Large intestine (tissue), 12 donors: ENCODE measurements at places on chromosomes 6 and 20.

DNA sequence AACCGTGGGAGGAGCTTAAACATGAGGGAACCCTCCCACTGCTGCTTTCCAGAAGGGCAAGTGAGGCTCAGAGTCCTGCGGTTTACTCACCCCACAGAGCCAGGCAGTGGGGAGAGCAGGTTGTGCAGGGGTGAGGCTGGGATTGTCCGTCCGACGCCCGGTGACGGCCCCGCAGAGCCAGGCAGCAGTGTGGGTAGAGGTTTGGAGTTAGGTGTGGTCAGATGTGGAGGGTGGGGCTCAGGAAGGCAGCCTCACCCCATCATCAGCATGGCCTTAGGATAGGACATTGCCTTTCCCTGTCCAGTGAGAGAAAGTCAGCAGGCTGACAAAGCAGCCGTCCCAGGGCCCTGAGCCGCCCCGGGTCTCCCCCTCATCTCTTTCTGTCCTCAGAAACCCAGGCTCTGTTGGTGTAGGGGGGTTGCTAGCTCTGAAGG, 234.6 kb downstream of the DLL1 start:
- no peak for DNase-seq

- DNase-seq = no peak
Observed at GRCh38 chr6:21050935-21051334, 516.7 kb downstream of the CDKAL1 start.

GRCh38 chr6:31079656-31080261, 32.6 kb downstream of the C6orf15 start:
- DNase-seq = peak; percentile 45

DNA sequence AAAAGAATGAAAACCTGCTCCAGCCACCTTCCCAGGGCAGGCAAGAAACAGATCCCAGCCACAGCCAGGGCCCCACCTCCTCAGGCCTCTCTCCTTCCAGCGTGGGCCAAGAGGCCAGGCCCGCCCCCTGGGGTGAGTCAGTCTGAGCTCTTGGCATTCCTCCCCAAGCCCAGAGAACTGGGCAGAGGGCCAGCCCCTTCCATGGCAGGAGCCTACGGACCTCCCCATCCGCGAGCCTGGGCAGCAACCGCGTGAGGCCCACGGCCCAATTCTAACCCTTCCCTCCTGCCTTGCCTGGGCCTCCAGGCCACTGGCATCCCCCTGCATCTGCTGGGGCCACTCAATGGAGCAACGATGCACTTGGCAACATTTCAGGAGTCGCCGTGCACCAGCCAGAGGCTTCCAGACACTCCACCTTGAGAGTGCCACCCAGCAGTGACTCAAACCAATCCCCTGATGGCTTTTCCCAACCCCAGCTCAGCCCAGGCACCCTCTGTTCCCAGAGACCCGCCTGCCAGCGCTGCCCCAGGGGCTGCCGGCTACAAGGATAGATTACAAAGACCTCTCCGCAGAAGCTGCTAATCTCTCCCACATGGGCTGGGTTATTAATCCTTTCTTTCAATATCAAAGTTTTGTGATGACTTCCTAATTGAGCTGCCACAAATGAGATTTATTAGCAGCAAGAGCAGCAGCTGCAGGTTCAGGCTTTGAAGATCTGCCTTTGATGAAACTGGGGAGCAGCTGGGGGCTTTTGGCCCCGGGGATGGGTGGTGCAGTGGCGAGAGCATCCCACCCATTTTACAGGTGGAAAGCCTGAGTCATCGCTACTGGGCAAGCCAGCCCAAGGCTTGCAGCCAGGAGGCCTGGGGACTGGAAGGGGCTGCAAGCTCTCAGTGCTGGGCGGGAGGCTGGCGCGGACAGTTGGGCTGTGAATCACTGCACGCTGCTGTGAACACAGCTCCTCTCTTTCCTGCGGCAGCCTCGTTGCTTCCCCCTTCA, 85.7 kb downstream of the NFATC2 start:
- DNase-seq = peak; percentile 64

- DNase-seq = no peak
Observed at GRCh38 chr20:32963176-32963575, 41.1 kb downstream of the SUN5 start.

- no peak for DNase-seq
Observed at GRCh38 chr6:158905277-158905676, 86.1 kb upstream of the EZR start.

DNA sequence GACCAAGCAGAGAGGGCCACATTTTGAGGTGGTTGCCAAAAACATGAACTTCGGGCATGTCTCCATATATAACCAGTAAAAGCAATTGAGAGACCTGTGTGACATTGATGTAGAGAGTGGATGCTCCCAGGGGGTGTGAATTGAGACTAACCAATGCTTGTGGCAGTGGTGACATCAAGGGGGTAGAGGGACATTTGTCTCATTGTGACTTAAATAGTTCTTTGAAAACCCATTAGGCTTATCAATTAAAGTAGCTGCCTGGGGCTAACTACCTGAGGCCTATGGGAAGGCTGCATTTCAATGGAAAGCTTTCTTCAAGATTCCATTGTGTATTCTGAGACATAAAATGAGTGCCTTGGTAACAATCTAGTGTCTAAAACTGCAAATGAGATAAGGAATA, 82.1 kb upstream of the FABP7 start:
- DNase-seq = no peak

DNA sequence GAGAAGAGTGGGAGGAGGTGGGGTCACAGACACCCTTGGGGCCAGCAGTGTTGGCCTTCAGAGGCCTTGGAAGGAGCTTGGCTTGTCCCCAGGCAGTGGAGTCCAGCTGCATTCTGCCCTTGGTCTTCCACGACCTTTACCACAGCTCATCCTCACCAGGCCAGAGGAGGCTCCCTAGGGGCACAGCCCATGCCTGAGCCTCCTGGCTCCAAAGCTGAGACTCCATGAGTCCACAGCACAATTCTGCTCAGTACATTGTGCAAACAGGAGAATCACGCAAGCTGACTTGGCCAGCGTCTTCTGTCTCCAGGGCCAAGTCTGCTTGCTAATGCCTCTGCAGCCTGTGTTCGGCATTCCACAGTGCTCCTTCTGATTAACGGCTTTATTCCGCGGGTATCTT, 337.2 kb downstream of the SMOC2 start:
- no peak for DNase-seq

- DNase-seq = no peak
Observed at GRCh38 chr6:45984788-45985425, 30.8 kb downstream of the CLIC5 start.

DNA sequence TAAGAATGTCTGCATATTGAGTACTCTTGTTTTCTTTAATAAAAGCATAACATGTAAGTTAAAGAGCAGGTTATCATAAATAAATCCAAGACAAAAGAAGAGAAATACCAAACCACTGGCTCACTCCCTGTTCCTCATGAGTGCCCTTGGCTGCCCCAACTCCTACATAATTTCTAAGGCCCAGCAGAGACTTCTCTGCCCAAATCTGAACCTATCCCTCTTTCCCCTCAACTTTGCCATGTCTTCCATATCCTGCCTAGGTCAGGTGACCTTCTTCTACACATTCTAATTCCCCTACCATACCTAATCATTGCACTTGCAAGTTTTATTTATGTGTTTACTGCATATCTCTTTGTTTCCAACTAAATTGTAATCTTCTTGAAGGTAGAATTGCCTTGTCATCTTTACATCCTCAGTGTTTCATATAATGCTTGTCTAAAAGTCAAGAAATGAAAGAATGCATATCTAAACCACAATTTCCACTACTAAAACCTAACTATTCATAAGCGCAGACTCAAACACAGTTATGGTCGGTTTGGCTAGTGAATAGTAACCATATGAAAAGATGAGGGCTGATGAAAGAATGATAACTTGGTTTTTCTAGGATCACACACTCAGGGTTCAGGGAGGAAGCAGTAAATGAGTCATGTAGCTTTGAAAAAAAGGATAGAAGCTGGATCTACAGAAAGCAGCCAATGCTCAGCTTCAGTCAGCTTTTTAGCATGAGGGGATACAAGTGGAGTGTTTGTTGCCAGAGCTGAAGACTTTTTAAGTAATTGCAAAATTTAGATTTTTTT, 53.3 kb upstream of the EYA4 start:
- no peak for DNase-seq

- no peak for DNase-seq
Observed at GRCh38 chr6:33907227-33907626, 103.4 kb upstream of the MLN start.

- DNase-seq = no peak
Observed at GRCh38 chr6:150631283-150631983, 31.7 kb downstream of the PLEKHG1 start.

DNA sequence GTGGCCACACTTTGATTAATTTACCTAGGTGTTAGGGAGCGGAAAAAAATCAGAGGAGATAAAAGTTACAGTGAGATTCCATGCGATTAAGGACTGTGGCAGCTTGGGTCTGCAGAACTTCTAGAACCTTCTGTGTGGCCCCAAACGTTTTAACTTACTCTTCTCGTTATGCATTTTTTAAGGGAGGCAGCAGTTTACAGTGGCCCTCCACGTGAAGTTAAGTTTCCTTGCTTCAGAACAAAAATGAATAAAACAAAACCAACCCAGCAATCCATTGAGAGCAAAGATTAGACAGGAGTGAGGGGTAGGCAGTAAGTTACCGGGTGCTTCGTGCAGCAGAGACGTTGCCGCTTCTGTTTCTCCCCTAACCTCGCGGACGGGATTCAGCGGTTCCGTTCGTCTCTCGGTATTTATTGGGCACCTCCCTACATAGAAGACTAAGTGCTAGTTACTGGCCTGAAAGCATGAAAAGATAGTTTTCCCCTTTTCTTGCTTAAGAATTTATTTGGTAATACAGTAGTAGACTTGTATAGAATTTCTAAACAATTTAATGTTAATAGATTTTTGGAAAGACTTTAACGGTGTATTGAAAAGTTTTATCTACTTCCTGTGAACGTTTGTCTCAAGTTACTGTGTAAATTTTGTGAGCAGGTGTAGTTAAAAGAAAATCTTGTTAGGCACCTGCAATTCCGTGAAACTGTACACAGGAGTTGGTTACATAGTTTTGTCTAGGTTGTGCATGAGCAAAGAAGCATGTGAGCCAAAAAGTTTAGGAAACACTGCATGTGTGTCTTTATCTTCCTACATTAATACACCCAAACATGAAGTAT, 1.1 kb downstream of the BAG2 start:
- DNase-seq = no peak

DNA sequence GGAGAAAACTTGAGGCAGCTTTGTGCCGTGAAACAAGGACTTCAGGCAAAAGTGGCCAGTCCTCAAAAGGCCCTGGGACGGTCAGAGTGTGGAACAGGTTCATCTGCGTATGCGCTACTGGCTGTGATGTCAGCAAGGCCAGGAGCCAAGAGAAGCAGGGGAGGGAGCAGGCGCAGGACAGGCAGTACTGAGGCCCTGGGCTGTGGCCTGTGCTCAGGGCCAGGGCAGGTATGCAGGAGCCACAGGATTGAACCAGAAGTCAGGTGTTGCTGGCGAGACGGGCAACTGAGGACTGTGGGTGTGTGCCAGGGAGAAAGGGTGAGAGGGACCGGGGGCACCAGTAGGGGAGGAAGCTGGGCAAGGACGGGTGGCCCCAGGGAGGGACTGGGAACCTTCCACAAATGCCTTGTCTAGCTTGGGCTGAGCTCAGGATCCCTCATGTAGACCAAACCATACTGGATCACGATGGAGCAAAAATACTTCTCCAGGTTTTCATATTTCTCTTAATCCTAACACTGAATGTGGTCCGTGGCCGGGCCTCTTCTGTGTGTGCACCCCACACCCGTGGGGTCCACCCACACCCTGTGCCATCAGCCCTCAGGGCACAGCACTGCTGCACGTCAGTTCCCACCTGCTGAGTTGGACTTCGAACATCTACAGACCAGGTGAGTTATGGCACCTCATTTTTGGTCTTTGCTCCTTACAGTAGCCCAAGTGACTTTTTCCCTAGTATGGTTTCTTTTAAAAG, 46.9 kb downstream of the GINS1 start:
- no peak for DNase-seq

- DNase-seq = no peak
Observed at GRCh38 chr20:10793766-10794165, 120.0 kb upstream of the JAG1 start.

- DNase-seq = no peak
Observed at GRCh38 chr6:138576313-138576712, 77.0 kb upstream of the NHSL1 start.

- no peak for DNase-seq
Observed at GRCh38 chr20:11375335-11375734, 542.4 kb upstream of the BTBD3 start.

DNA sequence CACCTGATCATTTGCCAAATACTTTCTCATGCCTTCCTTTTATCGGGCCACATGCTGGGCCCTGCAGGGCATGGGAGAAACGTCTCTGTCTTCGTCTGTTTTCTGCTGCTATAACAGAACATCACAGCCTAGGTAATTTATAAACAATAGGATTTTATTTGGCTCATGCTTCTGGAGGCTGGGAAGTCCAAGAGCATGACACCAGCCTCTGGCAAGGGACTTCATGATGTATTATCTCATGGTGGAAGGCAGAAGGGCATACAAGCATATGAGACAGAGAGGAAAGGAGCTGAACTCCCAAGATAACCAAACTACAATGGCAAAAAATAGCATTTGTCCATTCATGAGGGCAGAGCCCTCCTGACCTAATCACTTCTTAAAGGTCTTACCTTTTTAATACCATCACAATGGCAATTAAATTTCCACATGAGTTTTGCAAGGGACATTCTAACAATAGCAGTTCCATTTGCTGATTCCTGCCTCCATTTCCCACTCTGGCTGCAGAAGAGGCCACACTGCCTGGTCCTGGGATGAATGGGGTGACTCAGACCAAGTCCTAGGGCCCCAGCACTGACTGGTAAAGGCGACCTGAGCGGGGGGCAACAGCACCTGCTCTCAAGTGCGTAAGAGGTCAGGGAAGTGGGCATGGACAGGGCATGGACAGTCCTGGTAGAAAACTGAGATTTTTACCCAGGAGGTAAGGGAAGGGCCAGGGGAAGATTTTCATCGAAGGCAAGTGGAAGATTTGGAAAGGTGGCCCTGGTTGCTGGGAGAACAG, 5.1 kb upstream of the ZBP1 start:
- no peak for DNase-seq

DNA sequence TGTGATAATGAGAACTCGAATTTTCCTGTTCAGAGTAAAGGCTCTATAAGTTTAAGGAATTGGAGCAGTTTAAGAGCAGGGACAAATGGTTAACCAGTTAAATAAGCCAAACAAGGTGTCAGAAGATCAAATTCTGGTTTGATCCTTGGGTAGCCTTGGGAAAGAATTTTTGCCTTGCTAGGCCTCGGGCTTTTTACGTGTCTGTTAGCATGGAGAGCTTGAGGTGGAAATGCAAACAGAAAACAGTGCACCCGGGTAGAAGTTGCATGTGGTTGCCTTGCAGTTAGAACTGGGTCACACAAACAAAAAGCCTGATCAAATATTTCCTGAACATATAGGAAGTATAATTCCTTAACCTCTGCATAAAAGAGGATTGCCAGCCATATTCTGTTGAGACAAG, 58.3 kb downstream of the RIN2 start:
- no peak for DNase-seq

DNA sequence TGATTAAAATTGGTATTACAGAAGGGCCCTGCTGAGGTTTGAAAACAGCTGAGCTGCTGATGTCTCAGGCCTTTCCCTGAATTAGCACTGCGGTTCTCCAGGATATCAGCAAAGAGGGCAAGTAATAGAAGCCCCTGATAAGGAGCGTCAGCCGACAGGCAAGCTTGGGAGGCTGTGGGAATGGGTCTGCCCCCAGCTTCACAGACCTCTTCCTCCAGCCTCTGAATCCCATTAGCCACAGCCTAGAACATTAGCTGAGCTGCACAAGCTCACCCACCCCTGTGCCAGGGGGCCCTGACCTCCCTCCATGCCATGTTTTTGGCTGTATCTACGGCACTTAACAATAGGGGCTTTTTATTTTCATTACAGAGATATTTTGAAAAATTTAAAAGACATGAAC, 59.9 kb downstream of the VAPB start:
- DNase-seq = no peak

- no peak for DNase-seq
Observed at GRCh38 chr20:33606118-33606771, 55.9 kb upstream of the C20orf144 start.
